SK-N-SH (cell line): ENCODE measurements at places on chromosomes 5 and 9. TPM values are rescaled to one million over a fixed set of nuclear protein-coding genes. Genes with fewer than 3 reads are reported as not detected.
A peak's percentile ranks its signal among the peaks of the same experiment; 100 is the strongest.

DNA sequence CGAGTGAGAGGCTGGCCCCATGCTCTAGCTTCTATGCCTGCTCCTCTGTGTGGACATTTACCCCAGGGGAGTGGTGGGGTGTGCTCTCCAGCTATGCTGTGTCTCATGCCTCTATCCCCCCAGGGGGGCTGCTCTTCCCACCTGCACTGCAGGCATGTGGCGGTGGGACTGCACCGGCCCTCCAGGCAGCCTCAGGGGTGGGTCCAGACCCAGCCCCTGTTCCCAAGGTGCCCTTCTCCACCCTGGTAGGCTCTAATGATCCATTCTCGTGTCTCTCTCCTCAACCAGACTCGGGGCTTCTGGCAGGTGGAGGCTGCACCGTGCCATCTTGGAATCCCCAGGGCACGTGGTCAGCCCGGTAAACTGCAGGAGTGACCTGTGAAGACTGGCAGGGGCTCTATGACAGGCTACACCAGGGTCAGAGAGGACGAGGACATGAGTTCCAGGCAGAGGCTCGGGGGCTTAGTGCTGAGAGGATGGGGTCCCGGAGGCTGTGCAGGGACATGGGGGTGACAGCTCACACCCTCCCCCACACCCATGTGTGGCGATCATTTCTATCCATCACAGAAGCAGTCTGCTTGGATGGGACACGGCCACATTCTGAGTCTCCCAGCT, 22.7 kb upstream of the COL5A1 start:
- DNase-seq: no peak
- no peak overlapping the region for H3K4me3 ChIP-seq
- H3K27me3 ChIP-seq: no peaks in the 10 kb centered on the region
- no peaks in the 10 kb centered on the region for H3K4me1 ChIP-seq

DNA sequence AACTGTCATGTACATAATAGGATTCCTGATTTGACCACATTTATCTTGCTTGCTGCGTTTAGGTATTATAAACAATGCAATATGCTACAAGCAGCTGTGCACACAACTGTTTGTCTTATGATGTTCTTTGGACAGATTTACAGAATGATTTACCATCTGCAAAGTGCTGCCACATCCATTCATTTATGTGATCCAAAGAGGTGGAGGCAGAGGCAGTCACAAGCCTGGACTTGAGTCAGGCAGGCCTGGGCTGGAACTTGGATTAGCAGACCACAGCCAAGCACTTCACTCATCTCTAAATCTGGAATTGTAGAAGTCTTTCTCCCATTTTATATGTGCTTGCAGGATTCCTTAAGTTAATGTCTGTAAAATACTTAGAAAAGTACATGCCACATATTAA, 149.0 kb downstream of the INSYN2B start:
- no peak overlapping the region for H3K4me3 ChIP-seq
- DNase-seq: no peak
- no peaks in the 10 kb centered on the region for H3K4me1 ChIP-seq
- no peaks in the 10 kb centered on the region for H3K27me3 ChIP-seq
- H3K27ac ChIP-seq: no peak overlapping the region

GRCh38 chr5:165981671-165982070, 2309.8 kb upstream of the WWC1 start:
- no peaks in the 10 kb centered on the region for H3K27me3 ChIP-seq
- no peaks in the 10 kb centered on the region for H3K36me3 ChIP-seq
- no peaks in the 10 kb centered on the region for H3K4me1 ChIP-seq
- H3K4me3 ChIP-seq: no peak overlapping the region
- H3K27ac ChIP-seq: no peak overlapping the region
- no peak for DNase-seq

DNA sequence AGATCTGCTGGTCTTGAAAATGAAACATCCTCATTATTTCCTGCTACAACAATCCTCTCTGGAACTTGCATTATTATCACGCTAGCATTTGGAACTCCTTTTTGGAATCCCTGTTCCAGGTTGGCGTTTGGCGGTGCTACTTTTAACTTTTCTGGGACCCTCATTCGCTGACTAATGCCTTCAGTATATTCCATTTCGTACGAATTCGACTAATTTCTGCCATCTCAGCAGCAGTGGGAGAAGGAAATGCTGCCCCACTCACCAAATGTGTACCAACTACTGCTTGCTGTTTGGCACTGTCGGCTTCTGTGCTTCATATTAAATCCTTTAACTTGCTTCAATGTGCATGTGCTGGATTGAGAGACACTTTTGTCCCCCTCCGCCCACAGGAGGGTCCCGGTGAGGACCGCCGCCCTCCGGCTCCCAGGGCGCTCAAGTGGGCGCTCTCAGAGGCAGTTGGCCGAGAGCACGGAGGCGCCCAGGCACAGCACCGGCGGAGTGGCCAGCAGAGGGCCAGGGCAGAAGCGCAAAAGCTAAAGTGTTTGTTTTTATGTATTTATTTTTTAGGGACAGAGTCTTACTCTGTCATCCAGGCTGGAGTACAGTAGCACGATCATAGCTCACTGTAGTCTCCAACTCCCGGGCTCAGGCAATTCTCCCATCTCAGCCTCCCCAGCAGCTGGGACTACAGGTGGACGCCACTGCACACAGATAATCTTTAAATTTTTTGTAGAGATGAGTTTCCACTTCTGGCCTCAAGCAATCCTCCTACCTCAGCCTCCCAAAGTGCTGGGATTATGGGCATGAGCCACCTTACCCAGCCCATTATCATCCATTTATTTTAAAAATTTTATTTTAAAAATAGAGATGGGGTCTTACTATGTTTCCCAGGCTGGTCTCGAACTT, 11.9 kb downstream of the PDE6A start:
- DNase-seq: peak; percentile 60
- H3K27me3 ChIP-seq: no peaks in the 10 kb centered on the region
- peak overlapping the region; percentile 41 for H3K4me3 ChIP-seq

DNA sequence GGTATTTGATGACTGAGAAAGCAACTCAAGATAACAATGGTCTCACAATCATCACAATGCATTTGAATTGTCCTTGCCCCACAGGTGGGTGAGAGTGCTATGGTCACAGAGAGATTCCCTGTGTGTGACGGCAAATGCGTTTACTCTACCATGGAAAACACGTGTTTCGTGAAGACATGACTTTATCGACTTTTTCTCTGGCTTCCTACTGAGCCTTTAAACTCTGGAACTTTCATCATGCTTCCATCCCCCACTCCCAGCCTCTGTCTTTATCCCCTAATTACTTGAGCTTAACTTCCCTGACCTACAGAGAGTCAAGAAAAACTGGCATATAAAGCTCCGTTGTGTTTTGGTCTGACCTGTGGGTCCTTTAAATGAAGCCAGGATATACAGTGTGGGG, 414.1 kb upstream of the CLINT1 start:
- H3K36me3 ChIP-seq: no peaks in the 10 kb centered on the region
- H3K27ac ChIP-seq: no peak overlapping the region
- H3K4me3 ChIP-seq: no peak overlapping the region
- DNase-seq: no peak
- no peaks in the 10 kb centered on the region for H3K27me3 ChIP-seq

DNA sequence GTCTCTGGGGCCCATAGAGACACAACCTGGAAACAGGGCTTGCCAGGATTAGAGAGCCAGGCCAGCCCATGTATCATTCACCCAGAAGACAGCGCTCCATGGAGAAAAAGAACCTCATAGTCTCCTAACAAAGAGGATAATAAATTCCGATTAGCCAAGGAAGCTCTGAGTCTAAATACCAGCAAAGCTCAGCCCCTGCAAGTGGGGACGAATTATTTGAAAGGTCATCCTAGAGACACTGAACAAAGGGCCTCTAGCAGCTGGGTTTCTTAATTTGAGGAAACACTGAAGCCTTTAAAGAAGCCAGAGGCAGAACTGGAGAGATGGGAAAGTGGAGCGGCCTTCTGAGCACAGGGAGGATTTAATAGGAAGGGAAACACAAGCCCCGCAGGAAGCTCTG, 287.1 kb upstream of the ZNF462 start:
- no peak overlapping the region for H3K4me3 ChIP-seq
- H3K27me3 ChIP-seq: no peaks in the 10 kb centered on the region
- no peaks in the 10 kb centered on the region for H3K4me1 ChIP-seq

GRCh38 chr5:639253-639530, 27.1 kb downstream of the CEP72 start:
- no peak overlapping the region for H3K4me3 ChIP-seq
- H3K4me1 ChIP-seq: no peaks in the 10 kb centered on the region
- DNase-seq: no peak
- peaks cover 37% of the 10 kb centered on the region; the same call in 1 of the 2 replicates for H3K36me3 ChIP-seq
- no peaks in the 10 kb centered on the region for H3K27me3 ChIP-seq
- H3K27ac ChIP-seq: no peak overlapping the region

DNA sequence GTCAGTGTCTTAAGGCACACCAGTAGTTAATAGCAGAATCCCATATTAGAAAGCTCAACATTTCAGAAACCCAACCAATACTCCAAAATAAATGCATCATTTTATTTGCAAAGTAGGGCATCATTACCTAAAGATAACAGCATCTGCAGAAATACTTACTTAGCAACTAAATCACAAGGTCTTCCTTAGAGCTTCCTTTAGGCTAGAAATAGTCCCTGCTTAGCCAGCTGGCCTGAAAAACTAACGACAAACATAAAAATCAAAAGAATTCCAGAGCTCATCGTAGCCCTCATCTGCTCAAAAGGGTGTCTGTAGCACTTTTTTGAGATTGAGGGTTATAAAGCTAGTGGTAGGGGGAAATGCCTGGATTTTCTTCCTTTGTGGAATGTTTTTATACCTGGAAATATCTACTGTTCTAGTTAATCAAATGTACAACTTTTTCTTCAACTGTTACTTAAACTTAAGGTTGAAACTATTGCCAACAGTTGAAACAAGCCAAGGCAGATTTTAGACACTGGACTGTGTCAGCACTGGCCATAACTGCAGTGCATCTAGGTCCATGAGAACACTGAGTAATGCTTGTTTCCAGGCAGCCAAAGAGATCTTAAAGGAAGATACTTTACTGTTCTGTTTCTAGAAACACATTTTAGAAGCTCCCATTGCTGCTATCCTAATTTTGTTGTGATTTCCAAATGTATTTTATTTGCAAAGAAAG, 129.4 kb upstream of the RASA1 start:
- no peak overlapping the region; the same call in 1 of the 2 replicates for H3K4me3 ChIP-seq
- peaks cover 15% of the 10 kb centered on the region; the same call in 1 of the 2 replicates for H3K4me1 ChIP-seq
- peak overlapping the region; percentile 60 for H3K27ac ChIP-seq
- H3K27me3 ChIP-seq: no peaks in the 10 kb centered on the region
- no peak for DNase-seq

GRCh38 chr5:157997991-157998504, 139.1 kb upstream of the CLINT1 start:
- H3K36me3 ChIP-seq: no peaks in the 10 kb centered on the region
- DNase-seq: no peak
- no peak overlapping the region for H3K27ac ChIP-seq

DNA sequence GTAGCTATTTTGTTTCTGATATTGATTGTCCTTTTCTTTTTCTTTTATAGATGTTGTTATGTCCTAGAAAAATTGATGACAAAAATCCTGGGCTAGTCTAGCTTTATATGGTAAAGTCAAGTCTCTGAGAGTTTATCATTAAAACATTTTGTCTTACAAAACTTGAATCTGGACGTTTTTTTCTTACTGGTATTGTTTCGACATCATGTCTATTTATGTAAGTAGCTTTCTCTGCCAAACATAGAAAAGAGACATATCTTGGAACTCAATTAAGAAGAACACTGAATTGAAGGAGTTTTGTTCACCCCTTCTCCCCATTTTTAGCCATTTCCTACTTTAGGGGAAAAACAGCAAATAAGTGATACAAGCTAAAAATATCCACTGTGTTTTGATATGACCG, 151.5 kb downstream of the ISOC1 start:
- H3K4me3 ChIP-seq: no peak overlapping the region
- no peaks in the 10 kb centered on the region for H3K4me1 ChIP-seq
- no peaks in the 10 kb centered on the region for H3K27me3 ChIP-seq

GRCh38 chr9:106885451-106885850, 22.5 kb downstream of the ZNF462 start:
- no peak overlapping the region for H3K4me3 ChIP-seq
- DNase-seq: no peak
- H3K27me3 ChIP-seq: no peaks in the 10 kb centered on the region
- no peaks in the 10 kb centered on the region for H3K36me3 ChIP-seq
- no peak overlapping the region for H3K27ac ChIP-seq

GRCh38 chr9:6899274-6899673, 141.5 kb downstream of the KDM4C start:
- no peak for DNase-seq
- H3K27me3 ChIP-seq: no peaks in the 10 kb centered on the region
- no peak overlapping the region for H3K4me3 ChIP-seq
- H3K27ac ChIP-seq: no peak overlapping the region

DNA sequence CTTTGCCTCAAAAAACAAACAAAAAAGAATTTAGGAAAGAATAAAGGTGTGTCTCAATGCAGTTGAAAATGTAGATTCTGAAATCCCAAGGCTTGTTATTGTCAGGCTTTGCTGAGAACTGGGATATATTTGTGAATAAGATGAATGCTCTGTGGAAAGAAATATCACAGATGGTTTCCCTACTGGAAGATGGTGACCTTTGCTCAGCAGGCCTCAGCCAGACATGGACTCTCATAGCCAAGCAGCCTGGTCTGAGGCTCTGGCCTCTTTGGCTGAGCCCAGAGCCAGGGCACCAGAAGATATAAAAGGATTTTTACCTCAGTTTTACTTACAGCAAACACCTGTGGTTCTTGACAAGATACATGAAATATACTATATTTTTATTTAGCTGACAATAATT, 37.1 kb downstream of the AGXT2 start:
- no peaks in the 10 kb centered on the region for H3K4me1 ChIP-seq
- H3K27me3 ChIP-seq: peaks cover 10% of the 10 kb centered on the region; the same call in 1 of the 2 replicates
- no peak for DNase-seq
- no peak overlapping the region for H3K27ac ChIP-seq

DNA sequence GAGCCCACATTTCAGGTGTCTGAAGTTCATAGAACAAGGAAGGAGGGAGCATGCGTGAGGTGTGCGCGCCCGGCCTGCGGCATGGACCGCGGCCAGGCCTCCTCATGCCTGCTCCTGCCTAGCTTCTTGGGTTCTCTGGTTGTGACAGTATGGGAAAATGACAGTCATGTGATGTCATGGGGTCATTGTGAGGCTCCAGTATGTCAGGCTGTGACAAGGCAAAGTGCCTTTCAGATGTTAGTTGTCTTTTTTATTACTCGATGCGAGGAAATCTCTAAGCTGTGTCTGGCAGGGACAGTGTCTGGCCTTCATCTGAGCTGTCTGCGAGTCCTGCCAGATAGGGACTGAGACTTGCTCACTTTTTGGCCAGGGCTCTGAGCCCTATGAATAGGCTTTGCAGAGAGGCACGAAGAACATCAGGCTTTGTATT, 13.3 kb downstream of the UCK1 start:
- H3K4me1 ChIP-seq: no peaks in the 10 kb centered on the region
- H3K27ac ChIP-seq: no peak overlapping the region
- H3K36me3 ChIP-seq: peaks cover 19% of the 10 kb centered on the region
- no peak overlapping the region for H3K4me3 ChIP-seq
- H3K27me3 ChIP-seq: no peaks in the 10 kb centered on the region

The PDLIM4 gene
- 45.1 and 57.1 TPM in 2 replicates for polyA plus RNA-seq

The SRA1 gene
- polyA plus RNA-seq: 35.9 and 37.8 TPM in 2 replicates

The DDX41 gene
- polyA plus RNA-seq: 158 and 176 TPM in 2 replicates

The LVRN gene
- 0.02 and 0.10 TPM in 2 replicates for polyA plus RNA-seq

The SPOCK1 gene
- 9.1 and 11.3 TPM in 2 replicates for polyA plus RNA-seq
